ENCODE measurements at places on chromosomes 2 and 18.

DNA sequence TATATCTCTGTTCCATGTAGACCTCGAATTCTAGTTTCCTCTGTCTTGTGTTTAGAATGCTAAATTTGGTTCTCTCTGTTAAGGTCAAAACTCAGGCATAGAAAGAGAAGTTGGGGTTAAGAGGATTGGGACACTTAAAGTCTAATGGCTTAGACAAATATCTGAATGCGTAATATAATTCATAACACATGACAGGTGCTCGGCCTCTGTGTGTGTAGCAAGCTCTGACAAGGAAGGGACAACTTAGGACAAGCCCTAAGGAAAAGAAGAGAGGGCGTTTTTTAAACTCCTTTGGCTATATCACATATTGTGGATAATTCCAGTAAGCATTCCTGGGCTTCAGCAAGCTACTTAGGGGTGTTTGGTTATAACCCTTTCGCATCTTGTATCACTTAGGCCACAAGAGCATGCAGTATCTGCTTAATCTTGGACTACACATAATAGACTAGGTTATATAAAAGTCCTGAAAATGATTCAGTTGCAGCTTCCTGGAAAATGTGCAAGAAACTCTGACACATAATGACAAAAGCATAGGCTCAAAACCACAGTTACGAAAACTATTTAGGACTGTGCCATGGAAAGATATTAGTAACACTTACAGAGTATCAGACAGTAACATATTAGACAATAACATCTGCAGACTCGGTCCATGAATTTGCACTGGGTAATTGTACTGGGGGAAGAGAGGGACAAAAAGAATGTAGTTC, 16.1 kb upstream of the CREB1 start:
- DNase-seq = no peak

GRCh38 chr2:128708106-128708816, 389.6 kb upstream of the HS6ST1 start:
- no peak for DNase-seq

DNA sequence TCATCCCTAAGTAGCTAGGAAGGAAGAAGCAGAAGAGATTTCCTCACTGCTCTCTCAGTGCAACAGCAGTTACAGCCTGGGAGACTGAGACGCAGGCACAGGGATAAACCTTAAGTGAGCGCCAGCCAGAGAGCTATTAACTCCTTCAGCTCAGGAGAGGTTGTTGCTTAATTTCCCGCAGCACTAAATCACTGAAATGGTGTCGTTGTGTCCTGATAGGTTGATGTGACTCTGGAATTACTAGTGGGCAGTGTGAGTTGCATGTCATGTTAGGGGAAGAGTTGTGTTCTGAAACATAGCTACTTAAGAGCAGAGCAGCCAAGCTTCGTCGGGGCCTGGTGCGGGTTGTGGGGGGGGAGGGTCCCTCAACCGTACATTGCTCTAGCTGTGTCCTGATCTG, 225.8 kb downstream of the NAPG start:
- DNase-seq = no peak

GRCh38 chr18:73151086-73151485, 283.3 kb upstream of the NETO1 start:
- no peak for DNase-seq

DNA sequence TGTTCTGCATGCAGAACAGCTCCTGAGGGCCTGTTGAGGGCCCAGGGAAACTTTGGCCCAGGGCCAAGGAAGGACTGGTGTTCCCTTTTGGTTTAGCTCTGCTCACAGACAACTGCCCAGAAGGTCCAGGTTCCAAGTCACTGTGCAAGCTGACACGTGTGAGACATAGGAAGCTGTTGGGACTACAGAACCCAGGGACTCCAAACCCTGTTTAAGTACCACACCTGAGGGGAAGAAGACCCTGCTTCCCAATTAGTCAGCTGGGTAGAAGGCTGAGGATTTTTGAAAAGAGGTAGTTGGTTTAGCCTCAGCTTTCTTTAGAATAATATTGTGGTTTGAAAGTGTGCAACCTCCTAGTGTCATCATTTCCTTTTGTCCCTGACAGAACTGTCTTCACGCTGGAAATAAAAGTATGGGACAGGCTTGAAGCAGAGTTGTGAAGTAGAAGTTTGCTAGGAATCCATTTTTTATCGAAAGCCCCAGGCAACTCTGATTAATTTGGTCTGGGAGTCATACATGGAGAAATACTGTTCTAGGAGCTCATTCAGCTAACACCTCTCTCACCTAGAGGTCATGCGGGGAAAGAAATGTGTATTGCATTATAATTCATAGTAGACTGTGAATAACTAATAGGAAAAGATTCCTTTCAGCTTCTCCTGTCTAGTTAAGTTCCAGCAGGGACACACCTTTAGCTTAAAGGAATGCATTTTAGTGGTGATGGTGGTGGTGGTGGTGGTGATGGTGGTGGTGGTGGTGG, 19.9 kb upstream of the IL1RL1 start:
- DNase-seq = no peak

DNA sequence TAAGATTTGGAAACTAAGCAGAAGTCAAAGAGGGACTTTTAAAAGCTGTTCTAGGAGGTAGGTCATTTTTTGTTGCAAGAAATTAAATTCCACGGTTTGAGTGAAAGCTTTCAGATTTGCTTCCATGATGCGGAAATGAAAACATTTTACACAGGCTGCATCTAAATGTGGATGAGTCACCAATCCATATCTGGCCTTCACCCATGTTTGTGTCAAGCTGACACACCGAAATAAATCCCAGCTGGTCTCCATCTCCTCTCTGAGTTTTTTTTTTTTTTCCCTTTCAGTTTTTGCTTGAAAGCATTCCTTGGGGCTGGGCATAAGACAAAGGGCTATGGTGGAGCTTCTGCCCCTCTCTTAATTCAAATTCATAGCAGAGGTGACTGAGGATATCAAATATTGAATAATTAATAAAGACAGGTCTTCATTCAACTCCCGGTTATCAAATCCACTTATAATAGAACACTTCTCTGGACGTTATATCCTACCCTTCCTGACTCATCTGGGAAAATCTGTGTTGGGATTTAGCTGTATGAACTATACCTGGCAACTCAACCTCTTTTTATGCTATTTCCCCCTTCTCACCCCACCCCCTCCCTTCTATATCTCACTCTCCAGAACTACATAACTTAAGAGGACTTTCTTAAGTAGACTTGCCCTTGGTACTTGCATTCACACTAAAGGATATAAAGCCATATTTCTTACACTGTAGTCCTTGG, 558.3 kb upstream of the GCFC2 start:
- DNase-seq = no peak

GRCh38 chr2:39468579-39469451, 31.7 kb upstream of the MAP4K3 start:
- DNase-seq = no peak

DNA sequence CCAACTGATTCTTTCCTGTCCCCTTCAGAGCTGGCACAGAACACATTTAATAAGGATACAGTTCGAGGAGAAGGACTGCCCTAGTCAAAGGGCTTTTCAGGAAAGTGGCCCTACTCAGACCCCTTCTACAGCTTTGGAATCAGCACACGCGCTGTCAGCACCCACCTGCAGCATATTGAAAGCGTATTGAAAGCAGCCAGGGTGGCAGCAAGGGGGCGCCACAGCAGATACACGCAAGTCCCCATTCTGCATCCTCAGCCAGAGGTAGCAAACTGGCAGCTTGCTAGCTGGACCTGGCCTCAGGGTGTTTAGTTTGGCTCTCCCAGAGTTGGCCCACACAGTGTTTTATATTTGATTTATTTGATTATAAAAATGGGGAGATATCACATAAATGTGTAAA, 101.0 kb upstream of the NT5C1B start:
- DNase-seq = no peak

Measured in stimulated activated CD4-positive, alpha-beta T cell treated with anti-CD3 and anti-CD28 coated beads, Interleukin-1b, Interleukin-23, amount 100 ng/mL, for 1 hour (primary cell).